Posterior vena cava (tissue), 2 donors: ENCODE measurements at places on chromosomes 2 and 18. TPM values are rescaled to one million over a fixed set of nuclear protein-coding genes. Genes with fewer than 3 reads are reported as not detected.
A peak's percentile ranks its signal among the peaks of the same experiment; 100 is the strongest.

- no peak for DNase-seq
Measured at GRCh38 chr2:48888066-48888465, 132.5 kb upstream of the LHCGR start.

Gene UGT1A8
- total RNA-seq: not detected

- peak; percentile 60 for DNase-seq
Measured at GRCh38 chr2:1749489-1750119, 5.3 kb upstream of the PXDN start.

DNA sequence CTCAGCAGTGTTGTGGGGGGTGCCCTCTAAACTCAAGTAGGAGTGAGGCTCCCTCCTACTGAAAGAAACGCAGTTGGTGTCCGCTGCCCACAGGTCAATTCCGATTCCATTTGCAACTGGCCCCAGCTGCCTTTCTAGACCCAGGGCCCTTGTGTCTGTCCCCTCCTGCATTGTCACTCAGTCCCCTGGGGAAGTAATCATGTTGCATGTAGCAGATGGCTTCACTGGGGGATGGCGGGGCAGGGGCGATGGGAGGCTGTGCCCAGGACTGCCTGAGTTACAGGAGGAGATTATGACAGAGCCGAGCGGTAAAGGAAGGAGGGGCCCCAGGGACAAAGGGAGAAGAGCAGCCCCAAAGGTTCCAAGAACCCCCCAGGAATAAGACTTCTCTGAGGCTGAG lies 62.5 kb upstream of the SH3RF3 start:
- no peak for DNase-seq

DNA sequence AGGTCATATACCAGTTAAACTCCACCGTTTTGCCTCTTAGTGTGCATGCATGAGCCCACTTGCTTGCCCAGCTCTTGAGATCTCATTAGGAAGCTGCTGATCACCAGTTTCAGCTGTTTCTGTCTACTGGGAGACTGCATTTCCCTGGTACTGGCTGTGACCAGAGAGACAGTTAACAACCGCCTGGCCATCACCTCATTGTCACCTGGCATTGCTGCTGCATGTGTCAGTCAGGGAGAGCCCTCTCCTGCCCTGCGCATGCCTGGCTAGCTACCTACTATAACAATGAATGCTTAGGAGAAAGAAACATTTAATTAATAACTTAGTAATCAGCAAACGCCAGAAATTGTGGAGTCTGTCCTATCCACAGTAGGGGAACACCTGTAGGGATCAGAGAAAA lies 265.8 kb upstream of the CYRIA start:
- no peak for DNase-seq

Gene FAM237A
- not detected for total RNA-seq
